ENCODE measurements at places on chromosomes 1 and 21.
A peak's percentile ranks its signal among the peaks of the same experiment; 100 is the strongest.

DNA sequence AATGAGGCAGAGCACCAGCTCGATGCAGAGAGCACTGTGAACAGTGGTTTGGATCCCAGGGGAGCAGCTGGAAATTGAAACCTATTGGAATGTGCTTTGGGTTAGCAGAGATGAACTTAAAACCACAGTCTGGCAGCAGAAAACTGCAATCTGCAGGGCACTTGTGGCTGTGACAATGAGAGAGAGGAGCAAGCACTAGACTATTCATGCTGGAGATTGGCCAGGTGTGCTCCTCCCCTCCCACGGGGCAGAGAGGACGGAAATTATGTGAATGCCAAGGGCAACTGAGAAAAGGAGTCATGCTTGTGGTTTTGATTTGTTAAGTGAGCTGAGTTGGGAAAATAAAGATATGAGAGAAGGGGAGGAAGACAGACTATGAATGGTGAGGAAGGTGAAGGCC, 38.1 kb downstream of the HSD3B2 start:
- DNase-seq = no peak

DNA sequence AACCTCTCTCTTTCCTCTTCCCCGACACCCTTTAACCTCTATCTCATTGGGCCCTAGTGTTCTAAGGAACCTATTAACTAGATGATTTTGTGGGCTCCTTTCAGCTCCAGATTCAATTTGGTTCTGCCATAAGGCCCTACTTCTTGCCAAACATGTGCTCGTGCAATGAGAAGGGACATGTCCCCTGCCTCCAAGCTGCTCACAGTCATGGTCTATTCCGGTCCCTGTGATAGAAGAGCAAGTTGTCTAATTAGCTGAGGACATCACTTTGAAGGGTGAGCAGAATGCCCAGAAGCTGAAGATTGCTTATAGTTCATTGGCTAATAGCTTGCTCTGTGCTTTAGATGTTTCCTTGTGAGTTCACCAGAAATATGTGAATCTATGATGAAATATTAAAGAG, 76.2 kb downstream of the ZNF648 start:
- no peak for DNase-seq

GRCh38 chr21:31948676-31949075, 75.9 kb downstream of the HUNK start:
- DNase-seq = no peak

DNA sequence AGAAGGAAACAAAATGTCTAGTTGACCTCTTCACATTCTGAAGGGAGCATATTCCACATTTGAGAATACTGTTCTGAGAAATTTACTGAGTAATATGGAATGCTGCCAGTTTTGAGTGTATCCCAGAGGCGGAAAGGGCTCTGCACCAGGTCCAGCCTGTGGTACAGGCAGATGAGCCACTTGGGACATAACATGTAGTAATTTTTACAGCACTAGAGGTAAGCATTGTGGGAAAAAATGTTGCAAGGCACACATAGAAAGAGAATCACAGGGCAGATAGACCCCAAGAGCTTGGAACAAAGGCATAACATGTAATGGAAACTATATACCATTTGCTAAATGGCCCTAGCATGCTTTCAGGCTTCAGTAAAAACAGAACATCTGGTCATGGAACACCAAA, 228.5 kb downstream of the USH2A start:
- no peak for DNase-seq

DNA sequence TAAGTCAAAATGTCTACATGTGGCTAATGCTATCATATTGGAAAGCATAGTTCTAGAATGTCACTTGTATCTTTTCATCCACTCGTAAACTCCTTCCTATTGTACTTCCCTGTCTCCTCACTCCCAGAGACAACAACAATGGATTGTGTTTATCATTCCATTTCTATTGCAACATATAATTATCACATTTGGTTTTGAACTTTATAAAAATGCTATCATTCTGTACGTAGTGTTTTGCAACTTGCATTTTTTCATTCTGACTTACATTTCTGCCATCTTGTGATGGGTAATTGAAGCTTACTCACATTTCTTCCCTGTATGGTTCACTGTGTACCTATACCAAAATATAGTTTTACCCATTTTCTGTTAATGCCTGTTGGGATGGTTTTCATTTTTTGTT, 14.5 kb upstream of the CSF3R start:
- no peak for DNase-seq

GRCh38 chr1:59354709-59355337, 57.9 kb downstream of the FGGY start:
- DNase-seq = no peak

DNA sequence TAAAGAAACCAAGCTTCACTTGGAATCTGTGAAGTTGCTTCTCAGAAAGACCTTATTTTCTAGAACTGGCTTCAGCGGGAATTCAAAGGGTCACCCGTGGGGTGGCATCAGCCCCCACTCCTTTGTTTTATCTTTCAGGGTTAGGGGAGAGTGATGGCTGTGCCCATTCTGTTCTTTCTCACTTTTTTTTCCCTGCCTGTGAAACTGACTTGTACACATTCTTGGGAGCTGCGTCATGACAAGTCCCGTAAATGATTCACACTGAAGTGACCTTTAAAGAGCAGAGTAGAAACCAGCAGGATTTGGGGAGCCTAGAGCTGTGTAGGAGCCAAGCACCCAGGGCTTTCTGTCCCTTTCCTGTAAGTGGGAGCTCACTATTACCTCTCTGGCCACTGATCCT, 43.8 kb downstream of the SLC44A3 start:
- DNase-seq = no peak

DNA sequence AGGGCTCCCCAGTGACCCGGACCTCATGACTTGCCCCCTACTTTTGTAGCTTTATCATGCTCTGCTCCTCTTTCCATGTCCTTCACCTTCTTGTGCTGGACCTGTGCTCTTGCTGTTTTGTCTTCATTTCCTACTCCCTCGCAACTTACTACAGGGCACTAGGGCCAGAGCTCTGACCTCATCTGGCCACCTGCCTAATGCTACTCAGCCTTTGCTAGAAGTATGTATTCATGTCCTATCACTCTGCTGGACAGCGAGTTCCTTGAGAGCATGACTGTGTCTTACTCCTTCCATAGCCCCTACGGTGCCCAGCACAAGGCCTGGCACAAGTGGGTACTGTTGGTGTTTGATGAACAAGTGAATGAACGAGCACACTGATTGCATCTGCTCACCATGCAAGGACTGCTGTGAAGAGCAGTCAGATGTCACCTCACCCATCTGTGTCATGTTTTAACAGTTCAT, 1.9 kb downstream of the MTFR1L start:
- DNase-seq = no peak

DNA sequence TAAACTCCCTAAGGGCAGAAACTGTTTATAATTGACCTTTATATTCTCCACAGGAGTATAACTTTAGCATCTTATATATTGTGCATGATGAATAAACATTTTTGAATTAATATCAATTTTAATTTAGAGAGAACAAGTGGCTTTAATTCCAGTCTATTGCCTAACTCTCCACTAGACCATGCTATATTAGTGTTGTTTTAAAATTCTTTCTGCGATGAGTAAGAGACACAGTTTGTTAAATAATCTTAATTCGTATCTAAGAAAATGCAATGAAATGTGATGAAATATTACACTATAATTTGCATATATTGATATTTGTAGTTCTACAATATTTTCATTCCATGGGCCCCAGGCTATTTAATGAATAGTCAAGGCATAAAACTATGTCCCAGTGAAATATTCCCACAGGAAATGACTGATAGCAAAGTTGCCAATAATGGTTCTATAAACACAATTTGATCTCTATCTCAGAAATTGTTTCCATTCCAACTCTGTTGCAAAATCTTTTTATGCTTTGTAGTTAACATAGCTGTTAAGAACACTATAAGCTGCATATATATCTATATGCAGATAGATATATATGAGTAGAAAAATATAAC, 2.9 kb upstream of the SYDE2 start:
- no peak for DNase-seq

GRCh38 chr1:240768979-240769378, 157.0 kb upstream of the GREM2 start:
- no peak for DNase-seq

- no peak for DNase-seq
Measured at GRCh38 chr1:240098534-240098933, 6.9 kb downstream of the FMN2 start.

- DNase-seq = no peak
Measured at GRCh38 chr1:7912145-7912544, 28.5 kb downstream of the TNFRSF9 start.

GRCh38 chr21:34913811-34914210, 135.3 kb downstream of the RUNX1 start:
- no peak for DNase-seq

DNA sequence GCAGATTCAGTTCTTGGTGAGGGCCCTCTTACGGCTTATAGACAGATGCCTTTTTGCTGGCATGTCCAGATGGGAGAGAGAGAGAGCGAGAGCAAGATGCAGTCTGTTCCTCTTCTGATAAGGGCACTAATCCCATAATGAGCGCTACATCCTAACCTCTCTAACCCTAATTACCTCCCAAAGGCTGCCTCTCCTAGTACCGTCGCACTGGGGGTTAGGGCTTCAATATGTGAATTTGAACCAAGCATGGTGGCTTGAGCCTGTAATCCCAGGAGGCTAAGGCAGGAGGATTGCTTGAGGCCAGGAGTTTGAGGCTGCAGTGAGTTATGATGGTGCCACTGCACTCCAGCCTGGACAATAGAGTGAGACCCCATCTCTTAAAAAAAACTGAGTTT, 10.5 kb upstream of the SDE2 start:
- DNase-seq = peak; percentile 33
